H4 (cell line): ENCODE measurements at places on chromosomes 6 and 20.
A peak's percentile ranks its signal among the peaks of the same experiment; 100 is the strongest.

DNA sequence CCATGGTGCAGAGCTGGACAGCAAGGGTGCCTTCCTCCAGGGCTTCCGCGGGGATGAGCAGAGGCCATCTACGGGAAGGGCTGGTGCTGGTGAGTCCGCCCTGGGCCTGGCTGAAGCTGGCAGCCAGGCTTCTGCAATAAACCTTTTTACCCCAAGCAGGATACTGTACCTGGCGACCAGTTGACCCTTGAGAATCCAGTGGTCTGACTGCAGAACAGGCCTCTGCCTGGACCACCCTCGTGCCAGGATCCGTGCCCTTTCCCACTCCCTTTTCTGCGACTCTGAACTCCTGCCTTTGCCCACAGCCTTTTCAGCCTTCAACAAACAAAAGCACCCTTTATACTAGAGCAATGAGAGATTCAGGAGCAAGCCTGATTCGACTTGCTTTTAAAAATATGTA lies 18.9 kb downstream of the CDH26 start:
- DNase-seq, result no peak

- DNase-seq, result no peak
Observed at GRCh38 chr20:49634116-49634515, 66.2 kb upstream of the PTGIS start.

DNA sequence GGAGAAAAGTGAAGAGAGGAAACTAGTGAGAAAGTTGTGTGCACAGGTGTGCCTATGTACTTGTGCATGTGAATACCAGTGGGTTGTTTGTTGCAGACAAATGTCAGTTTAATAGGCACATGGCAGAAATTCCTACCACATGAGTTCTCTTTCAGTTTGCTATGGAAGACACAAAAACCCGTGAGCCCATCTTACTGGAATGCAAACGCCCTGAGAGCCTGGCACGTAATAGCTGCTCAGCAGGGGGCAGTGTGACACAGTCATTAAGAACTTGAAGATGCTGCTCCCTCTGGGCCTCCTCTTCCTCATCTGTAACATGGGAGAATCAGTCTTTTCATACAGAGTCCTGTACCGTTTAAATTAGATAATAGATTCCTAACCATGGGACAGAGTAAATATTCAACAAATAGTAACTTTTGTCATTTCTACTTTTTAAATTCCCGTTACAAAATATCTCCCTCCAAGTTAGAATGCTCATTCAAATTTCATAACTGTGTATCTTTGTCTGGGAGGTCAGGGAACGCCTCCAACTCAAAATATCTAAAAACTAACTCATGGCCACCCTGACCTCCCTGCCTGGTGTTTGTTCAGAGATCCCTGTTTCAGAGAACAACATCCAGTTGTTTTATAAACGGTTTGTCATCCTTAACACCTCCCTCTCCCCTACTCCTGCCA lies 802.9 kb downstream of the MAFB start:
- peak; percentile 3 for DNase-seq

- no peak for DNase-seq
Observed at GRCh38 chr6:163728442-163729126, 314.1 kb downstream of the QKI start.

- no peak for DNase-seq
Observed at GRCh38 chr6:93293872-93294271, 125.5 kb downstream of the EPHA7 start.

GRCh38 chr6:100506651-100507050 lies 41.9 kb upstream of the SIM1 start:
- no peak for DNase-seq

GRCh38 chr6:23377830-23378229 lies 748.2 kb upstream of the NRSN1 start:
- DNase-seq, result no peak

DNA sequence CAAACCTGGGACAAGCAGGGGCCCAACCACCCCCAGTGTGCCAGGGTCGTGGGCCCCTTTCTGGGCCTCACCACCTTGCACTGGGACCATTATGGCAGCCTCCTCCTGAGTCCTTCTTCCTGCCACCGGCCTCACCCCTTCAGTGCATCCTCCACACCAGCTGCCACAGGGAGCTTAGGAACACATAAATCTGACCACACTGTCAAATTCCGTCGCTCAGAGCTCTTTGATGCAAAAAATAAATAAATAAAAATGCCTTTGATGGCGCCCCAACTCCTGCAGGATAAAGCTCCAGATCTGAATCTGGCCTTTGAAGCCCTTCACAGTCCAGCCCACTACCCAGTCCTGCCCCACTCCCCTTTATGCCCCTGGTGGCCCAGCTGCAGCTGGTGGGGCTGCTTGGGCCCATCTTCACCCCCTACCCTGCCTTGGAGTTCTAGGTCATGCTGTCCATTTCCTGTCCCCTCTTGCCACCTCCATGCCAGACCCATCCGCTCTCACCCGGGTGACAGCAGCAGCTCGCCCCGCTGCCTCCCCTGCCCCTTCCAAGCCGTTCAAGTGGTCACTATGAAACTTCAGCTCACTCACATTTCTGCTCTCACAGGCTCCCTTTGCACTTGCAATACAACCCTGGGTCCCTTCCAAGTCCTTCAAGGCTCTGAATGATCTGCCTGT lies 16.0 kb downstream of the MYH7B start:
- no peak for DNase-seq

GRCh38 chr6:150413781-150414281 lies 45.0 kb downstream of the IYD start:
- DNase-seq, result no peak

GRCh38 chr6:156876302-156876701 lies 99.1 kb downstream of the ARID1B start:
- no peak for DNase-seq

GRCh38 chr6:36267731-36268477 lies 2.0 kb upstream of the PNPLA1 start:
- no peak for DNase-seq

DNA sequence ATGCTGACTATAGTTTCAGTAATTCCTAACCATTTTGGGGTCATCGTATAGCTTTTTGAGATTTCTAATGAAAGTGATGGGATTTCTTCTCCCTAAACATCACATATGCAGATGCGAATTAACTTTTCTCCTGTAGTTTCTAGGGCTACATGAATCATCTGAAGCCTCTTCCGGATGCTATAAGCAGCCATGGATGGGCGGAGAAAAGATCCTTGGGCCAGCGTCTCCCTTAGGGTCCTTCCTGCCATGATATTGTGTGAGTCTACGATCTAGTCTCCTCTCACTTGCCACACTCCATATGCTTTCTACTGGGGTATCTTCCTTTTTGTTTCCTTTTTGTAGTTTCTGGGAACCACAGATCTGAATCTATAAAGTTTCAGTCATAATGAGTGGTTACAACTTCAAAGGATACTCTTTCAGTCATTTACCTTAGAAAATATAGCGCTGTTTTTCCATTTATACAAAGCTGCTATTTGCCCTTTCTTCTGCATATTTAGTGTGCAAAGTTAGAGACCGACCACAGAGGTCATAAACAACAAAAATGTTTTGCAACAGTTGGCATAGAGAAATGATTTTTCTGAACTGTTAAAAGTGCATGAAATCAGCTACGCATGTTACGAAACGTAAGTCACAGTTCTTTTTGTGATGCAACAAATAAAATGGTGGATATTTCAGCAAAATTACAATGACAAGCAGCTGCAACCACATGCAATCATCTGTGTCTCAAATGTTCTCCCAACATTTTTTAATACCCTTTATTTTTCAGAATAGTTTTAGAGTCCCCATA lies 396.2 kb upstream of the SLC35B3 start:
- no peak for DNase-seq

- no peak for DNase-seq
Observed at GRCh38 chr6:27861861-27862260, 50.3 kb downstream of the OR2B2 start.

- DNase-seq, result no peak
Observed at GRCh38 chr6:11833626-11834592, 55.3 kb upstream of the ADTRP start.

DNA sequence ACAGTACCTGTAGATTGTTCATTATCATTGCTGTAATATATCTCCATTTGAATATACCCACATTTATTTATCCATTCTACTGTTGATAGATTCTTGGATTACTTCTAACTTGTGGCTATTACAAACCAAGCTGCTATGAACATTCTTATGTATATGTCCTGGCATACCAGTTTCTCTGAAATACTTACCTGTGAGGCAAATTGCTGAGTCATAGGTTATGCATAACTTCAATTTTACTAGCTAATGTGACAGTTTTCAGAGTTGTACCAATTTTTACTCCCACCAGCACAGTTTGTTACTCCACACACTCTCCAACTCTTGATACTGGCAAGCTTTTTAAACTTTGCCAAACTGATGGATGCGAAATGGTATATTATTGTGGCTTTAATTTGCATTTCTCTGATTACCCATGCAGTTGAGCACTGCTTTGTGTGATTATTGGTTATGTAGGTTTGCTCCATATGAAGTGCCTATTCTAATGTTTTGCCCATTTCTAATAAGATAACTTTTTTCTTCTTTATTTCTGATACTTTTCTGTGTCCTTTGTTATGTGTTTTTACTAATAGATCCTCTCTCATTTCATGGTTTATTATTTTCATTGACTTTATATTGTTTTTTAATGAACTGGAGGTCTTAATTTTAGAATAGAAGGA lies 62.8 kb upstream of the SDHAF4 start:
- DNase-seq, result no peak

DNA sequence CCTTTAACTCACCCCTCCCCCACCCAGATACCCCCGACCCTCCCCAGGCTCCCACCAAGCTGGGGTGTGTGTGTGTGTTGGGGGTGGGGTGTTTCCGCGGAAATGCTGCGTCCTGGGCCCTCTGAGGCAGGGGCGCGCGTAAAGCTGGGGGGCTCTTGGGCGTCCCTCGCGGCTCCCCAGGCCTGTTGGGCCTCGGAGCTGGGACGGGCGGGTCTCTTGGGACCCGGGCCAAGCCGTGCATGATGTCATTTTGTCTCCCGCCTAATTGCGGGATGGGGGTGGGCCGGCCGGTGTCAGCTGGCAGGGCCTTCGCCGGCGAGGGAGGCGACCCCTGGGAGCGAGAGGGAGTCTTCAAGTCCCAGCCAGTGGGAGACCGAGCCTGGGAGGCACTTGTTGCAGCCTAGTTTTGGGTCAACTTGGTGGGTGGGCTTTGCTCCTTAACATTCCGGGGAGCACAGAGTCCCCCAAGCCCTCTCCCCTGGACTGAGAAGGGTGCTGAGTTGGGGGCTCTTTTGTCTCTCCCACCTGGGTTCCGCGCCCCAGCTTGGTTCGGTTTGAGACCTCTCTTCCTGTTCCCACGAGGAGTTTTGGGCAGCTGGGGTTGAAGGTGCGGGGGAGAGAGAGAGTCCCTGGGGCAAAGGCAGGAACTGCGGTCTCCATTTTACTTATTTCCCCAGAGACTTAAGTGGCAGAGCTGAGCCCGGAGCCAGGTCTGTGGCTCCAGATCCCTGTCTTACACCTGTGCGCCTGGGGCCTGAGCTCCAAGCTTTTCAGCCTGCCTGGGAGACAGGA lies 623 bp downstream of the MYBL2 start:
- no peak for DNase-seq

GRCh38 chr6:129177801-129178200 lies 294.9 kb downstream of the LAMA2 start:
- no peak for DNase-seq

DNA sequence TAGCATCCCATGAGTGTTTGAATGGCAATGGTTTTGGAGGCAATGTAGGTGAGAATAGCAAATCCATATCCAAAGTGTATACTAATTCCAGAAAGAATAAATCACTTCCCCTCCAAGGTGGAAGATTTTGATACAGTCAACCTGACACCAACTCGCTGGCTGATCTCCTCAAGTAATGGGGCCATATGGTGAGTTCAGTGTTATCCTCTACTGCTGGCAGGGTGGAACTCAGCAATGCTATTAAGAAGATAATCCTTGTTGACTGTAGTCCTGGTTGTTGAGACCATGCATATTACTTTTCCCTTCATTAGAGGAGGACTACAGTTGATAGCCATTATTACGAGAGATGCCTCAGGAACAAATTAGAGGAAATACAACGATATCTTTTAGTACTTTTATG lies 17.8 kb upstream of the HLA-DQB1 start:
- no peak for DNase-seq

DNA sequence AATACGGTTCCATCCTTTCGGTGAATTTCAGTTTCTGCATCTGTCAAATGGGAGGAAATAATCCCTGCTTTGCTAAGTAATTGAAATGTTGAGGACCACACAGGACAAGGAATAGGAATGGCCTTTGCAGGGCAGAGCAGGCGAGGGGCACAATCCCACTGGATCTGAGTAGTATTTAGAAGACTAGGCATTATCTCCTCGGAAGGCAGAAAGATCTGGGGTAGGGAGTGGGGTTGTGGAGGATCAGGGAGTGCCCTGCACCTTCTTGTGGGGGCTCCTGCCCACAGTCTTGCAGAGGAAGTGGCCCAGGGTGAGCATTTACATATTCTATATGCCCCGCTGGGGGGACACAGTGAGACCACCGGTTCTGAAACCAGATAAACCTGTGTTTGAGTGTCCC lies 87.1 kb upstream of the SIRPA start:
- no peak for DNase-seq

- DNase-seq, result no peak
Observed at GRCh38 chr6:12614456-12614855, 102.1 kb upstream of the PHACTR1 start.

- no peak for DNase-seq
Observed at GRCh38 chr6:46953921-46954320, 32.2 kb upstream of the ADGRF5 start.

- peak; percentile 49 for DNase-seq
Observed at GRCh38 chr6:157020398-157020797, 243.2 kb downstream of the ARID1B start.

GRCh38 chr20:11453430-11453829 lies 464.3 kb upstream of the BTBD3 start:
- DNase-seq, result peak; percentile 29

- no peak for DNase-seq
Observed at GRCh38 chr20:62362991-62363919, 3.9 kb downstream of the LAMA5 start.

- no peak for DNase-seq
Observed at GRCh38 chr6:43035495-43036194, 14.2 kb downstream of the RRP36 start.

- peak; percentile 93 for DNase-seq
Observed at GRCh38 chr6:16947375-16948015, 154.4 kb upstream of the STMND1 start.
